ENCODE measurements at places on chromosomes 13 and 19.

GRCh38 chr19:11649941-11650340, 52.7 kb downstream of the ZNF627 start:
- no peak for DNase-seq

DNA sequence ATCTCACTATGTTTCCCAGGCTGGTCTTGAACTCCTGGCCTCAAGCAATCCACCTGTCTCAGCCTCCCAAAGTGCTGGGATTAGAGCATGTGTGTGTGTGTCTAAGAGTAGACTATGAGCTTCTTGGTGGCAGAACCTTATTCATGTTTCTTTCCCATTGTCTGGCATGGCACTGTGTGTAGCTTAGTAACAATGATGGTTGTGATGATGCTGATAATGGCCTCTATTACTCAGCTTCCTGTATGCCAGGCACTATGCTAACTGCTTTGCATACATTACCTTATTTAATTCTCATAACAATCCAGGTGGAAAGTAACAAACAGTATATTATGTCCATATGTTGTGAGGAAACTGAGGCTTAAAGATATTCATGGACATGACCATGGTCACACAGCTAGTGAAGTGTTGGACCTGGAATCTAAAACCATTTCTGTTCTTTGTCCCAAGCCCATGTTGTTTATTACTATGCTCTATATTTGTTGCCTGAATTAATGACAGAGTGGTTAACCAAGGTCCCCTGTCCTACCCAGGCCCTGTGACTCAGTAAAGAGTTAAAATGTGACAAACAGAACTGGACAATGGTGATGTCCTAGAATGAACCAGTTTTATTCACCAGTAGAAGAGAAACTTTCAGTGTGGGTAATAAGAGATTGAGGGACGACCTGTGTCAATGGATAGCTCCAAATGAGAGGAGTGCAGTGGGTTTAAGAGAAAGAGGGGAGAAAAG, 109.6 kb downstream of the KLF5 start:
- no peak for DNase-seq

- DNase-seq, result no peak
Observed at GRCh38 chr13:29428310-29429181, 166.9 kb downstream of the SLC7A1 start.

- DNase-seq, result no peak
Observed at GRCh38 chr19:28881616-28882015, 331.3 kb downstream of the UQCRFS1 start.

GRCh38 chr19:13022859-13023636, 27.8 kb downstream of the NFIX start:
- DNase-seq, result no peak

DNA sequence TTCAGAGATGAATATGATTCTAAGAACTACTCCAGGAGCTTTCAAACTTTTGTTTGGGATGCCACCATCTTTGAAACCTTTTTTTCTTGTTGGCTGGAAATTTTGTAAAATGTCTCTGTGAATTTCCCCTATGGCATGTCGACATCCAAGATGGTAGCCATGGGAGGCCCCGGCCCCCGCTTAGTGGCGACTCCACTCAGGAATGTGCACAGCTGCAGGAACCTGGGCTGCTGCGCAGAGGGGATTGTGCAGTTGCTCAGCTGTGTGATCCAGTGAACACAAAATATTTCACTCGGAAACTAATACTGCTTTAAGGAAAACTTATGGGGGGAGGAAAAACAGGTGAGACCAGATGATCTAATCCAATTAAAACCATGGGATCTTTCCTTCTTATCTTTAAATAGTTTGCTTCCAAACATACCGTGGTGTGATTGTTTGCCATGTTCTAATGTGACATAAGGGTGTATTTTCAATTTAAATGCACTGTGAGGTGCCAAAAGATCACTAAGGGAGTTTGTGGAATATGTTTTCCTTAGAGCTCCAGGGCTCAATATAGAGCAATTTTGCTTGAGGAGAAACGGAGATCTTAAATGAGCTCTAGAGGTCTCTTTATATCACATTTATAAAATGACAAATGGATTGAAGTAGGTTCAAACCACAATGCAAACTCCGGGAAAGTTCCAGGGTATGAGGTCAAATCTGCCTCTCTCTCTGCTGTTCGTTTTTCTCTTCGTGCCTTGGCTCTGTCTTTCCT, 497.7 kb downstream of the FGF9 start:
- DNase-seq, result no peak

DNA sequence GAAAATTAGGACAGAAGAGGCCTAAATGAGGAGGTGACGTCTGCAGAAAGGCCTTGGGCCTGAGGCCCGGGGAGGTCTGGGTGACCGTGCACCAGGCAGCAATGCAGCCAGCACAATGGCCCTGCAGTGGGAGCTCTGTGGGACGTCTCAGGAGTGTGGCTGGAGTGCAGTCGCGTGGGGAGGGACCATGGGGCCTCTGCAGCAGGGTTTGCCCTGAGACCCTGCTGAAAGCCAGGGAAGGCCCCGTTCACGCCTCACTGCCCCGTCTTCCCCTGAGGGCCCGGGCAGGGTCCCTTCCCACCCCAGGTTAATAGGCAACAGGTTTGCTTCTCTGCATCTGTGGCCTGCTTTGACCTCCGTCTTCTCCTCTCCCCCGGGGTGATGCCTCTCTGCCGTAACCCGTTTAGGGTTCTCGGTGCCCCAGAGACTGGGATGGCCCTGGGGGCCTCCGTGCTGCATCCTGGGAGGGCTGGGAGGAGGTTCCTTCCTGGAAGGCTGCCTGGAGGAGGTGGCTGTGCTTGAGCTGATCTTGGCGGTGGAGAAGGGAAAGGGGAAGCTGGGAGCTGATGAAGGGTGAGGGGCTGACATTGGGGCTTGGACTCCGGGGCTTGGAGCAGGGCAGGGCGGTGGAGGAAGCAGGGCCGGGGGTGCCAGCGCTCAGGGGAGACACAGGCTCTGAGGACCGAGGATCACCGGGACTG, 9.7 kb downstream of the PALM start:
- no peak for DNase-seq

GRCh38 chr13:26590951-26591350, 33.5 kb downstream of the WASF3 start:
- DNase-seq, result no peak

DNA sequence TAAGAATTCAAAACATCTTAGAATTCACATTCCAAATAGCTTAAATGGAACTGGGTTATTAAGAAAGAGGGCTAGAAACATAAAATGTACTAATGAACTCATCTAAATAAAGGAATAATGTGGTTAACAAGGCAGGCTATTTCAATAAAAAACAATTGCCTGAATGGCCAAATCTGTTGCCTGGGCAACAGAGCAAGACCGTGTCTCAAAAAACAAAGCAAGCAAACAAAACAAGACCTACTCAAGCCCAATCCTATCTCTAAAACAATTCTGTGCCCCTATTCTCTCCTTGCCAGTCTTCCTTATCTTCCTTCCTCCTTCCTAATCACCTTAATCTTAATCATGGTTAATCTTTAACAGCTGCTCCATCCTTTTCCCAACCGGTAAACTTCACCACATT, 12.1 kb downstream of the IGFL1 start:
- no peak for DNase-seq

GRCh38 chr19:31761281-31761913, 412.2 kb upstream of the TSHZ3 start:
- DNase-seq, result no peak

DNA sequence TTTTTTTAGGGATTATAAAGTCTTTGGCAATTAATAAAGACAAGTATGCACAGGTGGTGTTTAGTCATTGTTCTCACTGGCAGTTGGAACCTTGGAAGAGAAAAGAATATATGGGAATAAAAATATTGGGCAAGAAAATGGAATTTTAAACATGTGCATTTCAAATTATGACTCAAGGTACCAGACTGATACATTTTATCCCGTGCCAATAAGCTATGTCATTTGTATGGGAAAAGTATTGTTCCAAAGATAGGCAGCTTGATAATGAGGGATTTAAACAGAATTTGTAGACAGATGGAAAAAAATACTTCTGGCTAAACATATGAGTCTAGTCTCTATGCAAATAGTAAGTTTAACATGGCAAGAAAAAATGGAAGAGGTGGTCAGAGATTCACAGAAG, 169.5 kb upstream of the UFM1 start:
- DNase-seq, result no peak

DNA sequence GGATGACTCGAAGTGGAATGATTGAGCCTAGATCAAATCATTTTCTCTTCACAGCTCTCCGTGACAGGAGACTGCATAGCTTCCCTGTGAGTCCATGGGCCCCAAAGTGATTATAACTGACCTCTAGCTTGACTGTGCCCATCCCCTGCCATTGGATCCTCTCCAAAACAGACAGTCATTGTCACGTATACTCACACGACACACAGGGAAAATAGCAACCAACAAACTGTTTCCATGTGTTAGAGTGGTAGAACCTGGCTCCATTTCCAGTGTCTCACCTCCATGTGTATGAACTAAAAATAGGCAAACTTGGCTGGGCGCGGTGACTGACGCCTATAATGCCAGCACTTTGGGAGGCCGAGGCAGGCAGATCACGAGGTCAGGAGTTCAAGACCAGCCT, 48.8 kb upstream of the NPAS1 start:
- DNase-seq, result no peak

DNA sequence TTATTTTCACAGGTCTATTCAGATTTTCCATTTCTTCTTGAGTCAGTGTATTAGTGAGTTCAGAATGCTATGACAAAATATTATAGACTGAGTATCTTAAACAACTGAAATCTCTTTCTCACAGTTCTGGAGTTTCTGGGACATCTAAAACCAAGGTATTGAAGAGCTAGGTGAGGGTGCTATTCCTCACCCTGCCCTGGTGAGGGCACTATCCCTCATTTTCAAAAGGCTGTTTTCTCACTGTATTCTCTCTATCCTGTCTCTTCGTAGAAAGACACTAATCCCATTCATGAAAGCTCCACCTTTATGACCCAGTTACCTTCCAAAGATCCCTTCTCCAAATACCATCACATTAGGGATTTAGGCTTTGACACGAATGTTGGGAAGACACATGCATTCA, 1617.1 kb downstream of the PCDH9 start:
- DNase-seq, result no peak

DNA sequence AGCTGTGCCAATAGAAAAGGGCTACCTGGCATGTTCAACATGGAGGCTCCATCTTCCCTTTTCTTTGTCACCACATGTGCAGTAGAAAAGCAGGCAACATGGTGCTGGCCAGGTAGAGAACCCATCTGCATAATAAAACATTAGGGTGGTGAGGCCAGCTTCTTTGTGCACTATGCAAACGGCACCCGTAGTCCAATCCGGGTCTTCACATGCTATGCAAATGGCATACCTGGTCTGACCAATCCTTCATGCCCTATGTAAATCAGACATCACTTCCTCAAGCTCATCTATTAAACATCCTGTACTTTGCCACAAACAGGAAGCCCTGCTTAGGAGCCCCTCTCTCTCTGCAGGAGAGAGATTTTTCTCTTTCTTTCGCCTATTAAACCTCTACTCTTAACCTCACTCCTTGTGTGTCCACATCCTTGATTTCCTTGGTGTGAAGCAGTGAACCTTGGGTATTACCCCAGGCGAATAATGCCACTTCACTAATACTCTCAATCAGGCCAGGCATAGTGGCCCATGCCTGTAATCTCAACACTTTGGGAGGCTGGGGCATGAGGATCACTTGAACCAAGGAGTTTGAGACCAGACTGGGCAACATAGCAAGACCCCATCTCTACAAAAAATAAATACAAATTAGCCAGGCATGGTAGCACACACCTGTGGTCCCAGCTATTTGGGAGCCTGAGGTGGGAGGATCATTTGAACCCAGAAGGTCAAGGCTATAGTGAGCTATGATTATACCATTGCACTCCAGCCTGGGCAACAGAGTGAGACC, 111.3 kb upstream of the MRI1 start:
- no peak for DNase-seq

- no peak for DNase-seq
Observed at GRCh38 chr19:29380581-29380980, 145.2 kb upstream of the VSTM2B start.

DNA sequence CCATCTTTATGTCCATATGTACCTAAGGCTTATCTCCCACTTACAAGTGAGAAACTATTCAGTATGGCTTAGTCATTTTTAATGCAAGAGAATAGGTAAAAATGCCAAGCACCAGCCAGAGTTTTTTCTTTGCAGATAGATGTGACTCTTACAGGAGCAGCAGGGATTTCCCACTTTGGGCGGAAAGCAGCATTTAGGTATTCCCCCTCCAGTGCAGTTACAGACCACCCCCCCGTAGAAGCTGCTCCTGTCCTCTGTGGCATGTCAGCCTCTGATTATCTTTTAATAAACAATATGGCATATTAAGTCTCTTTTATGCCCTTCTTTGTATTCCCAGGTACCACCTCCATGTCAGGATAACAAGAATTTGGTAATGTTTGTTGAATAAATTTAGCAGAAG, 24.7 kb upstream of the USPL1 start:
- no peak for DNase-seq

GRCh38 chr19:282501-282900, 8.7 kb downstream of the PLPP2 start:
- no peak for DNase-seq

- DNase-seq, result no peak
Observed at GRCh38 chr19:18385675-18386542, at the start of gene GDF15. Gene GDF15, plus strand, starts transcription at chr19:18386158. Its CDS starts 32 bp downstream, at chr19:18386190.

Data from T follicular helper cell (primary cell).